IPS DF 6.9 (cell line): ENCODE measurements at places on chromosomes 12 and 14.

DNA sequence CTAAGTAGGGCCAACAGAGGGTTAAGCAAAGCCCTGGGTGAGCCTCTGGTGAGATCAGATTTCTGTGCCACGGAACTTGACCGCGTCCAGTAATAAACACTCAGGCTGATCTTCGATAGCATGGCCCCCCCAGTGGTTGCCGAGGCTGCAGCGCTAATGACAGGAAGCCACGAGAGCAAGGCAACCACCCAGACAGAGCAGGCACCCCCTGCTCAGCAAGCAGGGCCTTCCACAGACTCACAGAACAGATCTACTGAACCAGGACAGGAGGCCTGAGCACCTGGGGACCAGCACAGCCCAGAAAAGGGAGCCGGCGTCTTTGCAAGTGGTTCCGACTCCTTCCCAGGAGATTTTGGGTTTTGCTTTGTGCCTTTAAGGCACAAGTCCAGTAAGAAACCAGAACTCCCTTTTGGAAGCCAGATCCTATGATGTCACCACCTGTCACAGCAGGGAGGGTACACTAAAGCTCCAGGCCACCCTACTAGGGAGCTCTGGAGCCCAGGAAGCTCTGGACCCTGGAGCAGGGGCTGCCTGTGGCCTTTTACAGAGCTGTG lies 42.3 kb downstream of the BCL11B start:
- H3K36me3 ChIP-seq: no peaks in the 10 kb centered on the region
- no peaks in the 10 kb centered on the region for H3K27me3 ChIP-seq
- no peak overlapping the region for H3K27ac ChIP-seq
- peaks cover 3% of the 10 kb centered on the region for H3K4me1 ChIP-seq

DNA sequence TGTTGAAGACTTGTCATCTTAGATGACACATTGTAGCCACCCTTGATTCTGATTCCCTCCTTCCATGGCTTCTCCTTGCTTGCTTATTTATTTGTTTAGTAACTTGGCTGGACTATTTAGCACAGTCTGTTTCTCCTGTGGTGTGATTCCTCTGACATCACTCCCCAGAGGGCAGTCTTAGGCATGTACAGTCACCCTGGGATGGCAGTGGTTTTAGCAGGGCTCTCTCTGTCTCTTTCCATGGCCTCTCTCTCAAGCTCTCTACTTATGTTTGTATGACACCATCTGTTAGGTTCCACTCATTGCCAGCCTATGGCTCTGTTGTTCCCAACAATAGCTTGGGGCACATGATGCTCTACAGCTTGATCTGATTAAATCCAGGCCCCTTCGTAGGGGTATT lies 158.3 kb downstream of the ADGRD1 start:
- H3K36me3 ChIP-seq: no peaks in the 10 kb centered on the region
- no peak for DNase-seq
- H3K27ac ChIP-seq: no peak overlapping the region
- no peak overlapping the region for H3K4me3 ChIP-seq
- H3K4me1 ChIP-seq: no peaks in the 10 kb centered on the region

- no peaks in the 10 kb centered on the region for H3K27me3 ChIP-seq
- no peaks in the 10 kb centered on the region for H3K36me3 ChIP-seq
- no peaks in the 10 kb centered on the region for H3K4me1 ChIP-seq
- no peak for DNase-seq
Measured at GRCh38 chr12:95182868-95183415, 34.3 kb downstream of the FGD6 start.

- no peak overlapping the region for H3K4me3 ChIP-seq
- H3K4me1 ChIP-seq: no peaks in the 10 kb centered on the region
- DNase-seq: no peak
- no peaks in the 10 kb centered on the region for H3K27me3 ChIP-seq
- no peaks in the 10 kb centered on the region for H3K36me3 ChIP-seq
Measured at GRCh38 chr12:84793558-84794367, 118.8 kb downstream of the SLC6A15 start.

- DNase-seq: no peak
Measured at GRCh38 chr12:46843811-46844210, 18.0 kb upstream of the SLC38A4 start.

DNA sequence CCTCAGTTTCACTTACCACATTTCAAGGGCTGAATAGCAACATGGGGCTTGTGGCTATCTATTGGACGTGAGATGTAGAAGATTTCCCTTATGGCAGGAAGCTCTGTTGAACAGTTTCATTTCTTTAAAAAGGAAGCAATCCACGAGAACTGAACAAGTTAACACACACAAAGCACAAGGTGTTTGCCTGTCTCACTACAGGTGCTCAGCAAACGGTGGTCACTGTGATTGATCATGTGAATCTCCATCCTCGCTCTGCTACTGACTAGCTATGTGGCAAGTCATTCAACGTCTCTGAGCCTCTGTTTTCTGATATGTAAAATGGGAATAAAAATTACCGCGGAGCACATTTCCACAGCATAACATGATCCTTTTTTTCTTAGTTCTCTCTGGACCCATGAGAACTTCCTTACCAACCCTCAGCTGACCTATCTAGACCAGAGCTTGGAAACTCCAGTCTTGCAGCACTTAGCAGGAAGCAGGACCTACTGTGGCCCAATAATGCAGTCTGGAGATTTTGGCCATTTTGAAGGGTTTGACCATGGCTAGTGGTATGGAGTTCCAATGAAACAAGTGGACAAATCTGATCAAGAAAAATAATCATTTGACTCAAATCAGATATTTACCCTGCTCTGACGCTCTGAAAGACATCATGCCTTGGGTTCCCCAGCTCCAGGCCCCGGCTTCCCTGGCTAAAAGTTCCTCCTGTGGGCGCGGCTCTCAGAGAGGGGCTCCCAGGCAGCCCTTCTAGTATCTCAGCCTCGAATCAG lies 278.8 kb downstream of the ZFP36L1 start:
- H3K36me3 ChIP-seq: no peaks in the 10 kb centered on the region
- H3K4me1 ChIP-seq: no peaks in the 10 kb centered on the region
- no peak overlapping the region for H3K27ac ChIP-seq
- H3K27me3 ChIP-seq: no peaks in the 10 kb centered on the region
- H3K4me3 ChIP-seq: no peak overlapping the region

- no peak for DNase-seq
- no peak overlapping the region for H3K27ac ChIP-seq
- H3K27me3 ChIP-seq: no peaks in the 10 kb centered on the region
- no peaks in the 10 kb centered on the region for H3K36me3 ChIP-seq
Measured at GRCh38 chr14:61429316-61429715, 107.9 kb downstream of the PRKCH start.

DNA sequence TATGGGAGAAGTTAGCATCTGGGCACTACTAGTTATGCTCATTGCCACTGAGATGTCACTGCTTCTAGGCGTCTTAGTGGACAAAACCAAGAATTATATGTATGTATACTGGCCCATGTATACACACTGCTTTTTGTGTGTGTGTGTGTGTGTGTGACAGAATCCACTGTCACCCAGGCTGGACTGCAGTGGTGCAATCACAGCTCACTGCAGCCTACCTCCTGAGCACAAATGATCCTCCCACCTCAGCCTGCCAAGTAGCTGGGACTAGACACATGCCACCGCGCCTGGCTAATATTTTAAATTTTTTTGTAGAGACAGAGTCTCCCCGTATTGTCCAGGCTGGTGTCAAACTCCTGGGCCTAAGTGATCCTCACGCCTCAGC lies 25.2 kb downstream of the LIMA1 start:
- H3K27me3 ChIP-seq: no peaks in the 10 kb centered on the region
- no peaks in the 10 kb centered on the region for H3K4me1 ChIP-seq
- no peak overlapping the region for H3K27ac ChIP-seq
- no peak for DNase-seq
- H3K36me3 ChIP-seq: no peaks in the 10 kb centered on the region

GRCh38 chr14:65042731-65043372 lies 56.2 kb downstream of the FNTB start:
- H3K27me3 ChIP-seq: no peaks in the 10 kb centered on the region
- no peak for DNase-seq
- H3K4me1 ChIP-seq: no peaks in the 10 kb centered on the region

DNA sequence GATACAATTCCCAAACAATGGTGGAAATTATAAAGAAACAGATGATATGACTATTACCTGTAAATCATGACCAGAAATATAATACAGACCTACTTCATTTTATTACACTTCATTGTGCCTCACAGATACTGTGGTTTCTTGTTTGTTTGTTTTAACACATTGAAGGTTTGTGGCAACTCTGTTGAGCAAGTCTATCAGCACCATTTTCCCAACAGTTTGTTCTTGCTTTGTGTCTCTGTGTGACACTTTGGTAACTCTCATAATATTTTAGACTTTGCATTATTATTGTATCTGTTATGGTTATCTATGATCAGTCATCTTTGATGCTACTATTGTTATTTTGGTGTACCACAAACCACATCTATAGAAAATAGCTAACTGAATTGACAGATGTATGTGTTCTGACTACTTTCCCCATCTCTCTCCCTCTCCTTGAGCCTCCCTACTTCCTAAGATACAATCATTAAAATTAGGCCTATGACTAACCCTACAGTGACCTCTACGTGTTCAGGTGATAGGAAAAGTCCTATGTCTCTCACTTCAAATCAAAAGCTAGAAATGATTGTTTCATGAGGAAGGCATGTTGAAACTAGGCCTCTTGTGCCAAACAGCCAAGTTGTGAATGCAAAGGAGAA lies 49.1 kb downstream of the FBXO33 start:
- no peak for DNase-seq
- H3K4me3 ChIP-seq: no peak overlapping the region
- H3K36me3 ChIP-seq: no peaks in the 10 kb centered on the region
- no peaks in the 10 kb centered on the region for H3K27me3 ChIP-seq
- H3K4me1 ChIP-seq: no peaks in the 10 kb centered on the region

DNA sequence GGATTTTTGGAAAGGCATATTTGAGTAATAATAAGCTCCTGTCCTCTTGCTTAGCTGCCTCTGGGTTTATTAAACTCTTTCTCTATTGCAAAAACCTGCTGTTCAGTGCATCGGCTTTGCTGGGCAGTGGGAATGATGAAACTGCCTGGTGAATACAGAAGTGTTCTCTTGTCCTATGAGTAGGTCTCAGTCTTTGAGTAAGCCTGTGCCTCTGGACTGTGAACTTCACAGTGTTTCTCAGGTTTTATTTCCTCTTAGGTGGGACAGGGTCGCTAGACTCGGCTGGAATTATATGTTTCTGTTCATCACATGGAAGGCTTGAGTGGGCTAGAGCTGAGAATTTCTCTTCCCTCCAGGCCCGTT lies 46.4 kb downstream of the CRADD start:
- no peak overlapping the region for H3K27ac ChIP-seq
- no peaks in the 10 kb centered on the region for H3K27me3 ChIP-seq
- no peaks in the 10 kb centered on the region for H3K4me1 ChIP-seq

- H3K36me3 ChIP-seq: no peaks in the 10 kb centered on the region
- no peak overlapping the region for H3K27ac ChIP-seq
- no peak overlapping the region for H3K4me3 ChIP-seq
- no peaks in the 10 kb centered on the region for H3K27me3 ChIP-seq
Measured at GRCh38 chr14:98724734-98725133, 547.3 kb downstream of the BCL11B start.

DNA sequence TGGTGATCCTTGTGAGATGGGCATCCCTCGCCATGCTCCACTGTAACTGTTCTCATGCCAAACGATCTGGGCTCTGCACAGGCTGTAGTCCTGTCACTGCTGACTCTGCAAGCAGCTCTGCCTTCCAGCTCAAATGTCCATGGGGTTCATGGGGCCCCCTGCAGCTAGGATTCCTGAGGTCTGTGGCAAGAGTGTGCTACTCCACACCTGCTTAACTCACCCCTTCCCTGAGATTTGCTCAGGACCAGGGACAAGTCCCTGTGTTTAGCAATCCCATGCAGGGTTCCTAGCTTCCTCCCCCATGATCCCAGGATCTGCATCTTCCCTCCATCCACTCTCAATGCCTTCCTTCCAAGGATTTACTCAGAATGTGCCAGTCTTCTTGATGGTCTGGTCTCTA lies 241.0 kb downstream of the ASCL1 start:
- H3K27me3 ChIP-seq: no peaks in the 10 kb centered on the region
- no peak for DNase-seq
- H3K4me3 ChIP-seq: no peak overlapping the region
- peaks cover 5% of the 10 kb centered on the region for H3K4me1 ChIP-seq
- H3K27ac ChIP-seq: no peak overlapping the region

DNA sequence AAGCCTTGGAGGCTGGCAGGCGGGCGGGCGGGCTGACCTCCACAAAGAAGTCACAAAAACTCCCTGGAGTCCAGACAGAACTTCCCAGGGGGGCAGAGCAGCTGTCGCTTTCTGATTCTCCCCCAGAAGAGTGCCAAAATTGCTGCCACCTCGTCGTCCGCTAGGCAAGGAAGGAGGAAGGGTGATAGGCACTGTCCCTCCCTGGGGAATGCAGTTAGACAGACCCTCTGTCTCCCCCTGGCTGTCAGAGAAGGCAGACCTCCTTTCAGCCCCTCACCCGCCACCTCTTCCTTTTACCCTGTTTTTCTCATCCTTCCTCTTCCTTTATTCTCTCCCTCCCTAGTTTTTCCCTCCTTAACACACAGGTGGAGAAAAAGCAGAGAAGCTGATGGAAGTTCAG lies 18.7 kb downstream of the GRIN2B start:
- H3K27me3 ChIP-seq: no peaks in the 10 kb centered on the region
- H3K4me3 ChIP-seq: no peak overlapping the region
- no peak overlapping the region for H3K27ac ChIP-seq
- no peak for DNase-seq
- no peaks in the 10 kb centered on the region for H3K36me3 ChIP-seq
- H3K4me1 ChIP-seq: 0 out of 2 replicates have a peak, but pooled peaks cover 2% of the 10 kb centered on the region

DNA sequence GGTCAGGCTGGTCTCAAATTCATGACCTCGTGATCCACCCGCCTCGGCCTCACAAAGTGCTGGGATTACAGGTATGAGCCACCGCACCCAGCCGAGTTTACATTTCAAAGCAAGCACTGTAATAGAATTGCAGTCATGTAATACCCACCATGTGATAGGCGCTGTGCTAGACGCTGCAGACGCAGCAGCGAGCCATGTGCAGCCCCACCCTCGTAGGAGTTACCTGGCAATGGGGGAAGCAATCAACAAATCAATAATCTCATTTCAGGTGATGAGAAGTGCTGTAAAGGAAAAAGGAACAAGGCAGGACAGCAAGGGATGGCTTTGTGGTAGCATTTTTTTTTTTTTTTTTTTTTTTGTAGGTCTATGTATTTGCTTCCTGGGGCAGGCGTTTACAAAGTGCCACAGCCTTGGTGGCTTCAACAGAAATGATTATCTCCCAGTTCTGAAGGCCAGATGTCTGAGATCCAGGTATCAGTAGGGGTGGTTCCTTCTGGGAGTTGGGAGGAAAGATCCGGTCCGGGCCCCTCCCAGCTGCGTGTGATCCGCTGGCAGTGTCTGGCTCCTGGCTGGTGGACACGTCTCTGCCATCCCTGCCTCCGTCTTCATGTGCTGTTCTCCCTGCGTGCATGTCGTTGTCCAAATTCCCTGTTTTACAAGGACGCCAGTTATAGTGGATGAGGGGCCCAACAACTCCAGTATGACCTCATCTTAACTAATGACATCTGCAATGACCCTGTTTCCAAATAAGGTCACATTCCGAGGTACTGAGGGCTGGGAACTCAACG lies 72.8 kb downstream of the TNFAIP2 start:
- no peak overlapping the region for H3K4me3 ChIP-seq
- no peak overlapping the region for H3K27ac ChIP-seq
- H3K27me3 ChIP-seq: no peaks in the 10 kb centered on the region
- no peaks in the 10 kb centered on the region for H3K36me3 ChIP-seq
